Lung (tissue), 17 donors: ENCODE measurements at places on chromosomes 7 and 10.

GRCh38 chr10:81280497-81281479 lies 594.2 kb upstream of the NRG3 start:
- DNase-seq = no peak

GRCh38 chr7:137717045-137717444 lies 129.7 kb downstream of the DGKI start:
- no peak for DNase-seq

- DNase-seq = peak; percentile 67
Measured at GRCh38 chr7:99372275-99373090, 2.0 kb upstream of the ARPC1B start.

DNA sequence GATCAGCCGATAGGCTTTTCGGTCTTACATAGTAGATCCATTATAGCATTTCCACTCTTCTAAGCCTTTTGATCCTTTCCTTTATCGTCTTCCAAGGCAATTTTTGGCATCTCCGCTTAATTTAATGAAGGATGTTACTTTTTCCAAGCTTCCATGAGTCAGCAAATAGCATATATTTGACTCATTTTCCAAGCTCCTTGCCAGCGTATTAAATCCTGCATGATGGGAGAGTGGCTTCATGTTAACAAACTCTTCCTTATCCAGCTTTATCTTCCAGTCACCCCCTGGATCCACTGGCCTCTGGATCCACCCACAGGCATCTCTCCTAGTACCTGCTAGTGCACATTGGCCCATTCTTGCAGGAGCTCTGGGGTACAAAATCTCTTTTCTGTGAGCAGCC lies 13.0 kb downstream of the OR9A2 start:
- peak; percentile 53 for DNase-seq

DNA sequence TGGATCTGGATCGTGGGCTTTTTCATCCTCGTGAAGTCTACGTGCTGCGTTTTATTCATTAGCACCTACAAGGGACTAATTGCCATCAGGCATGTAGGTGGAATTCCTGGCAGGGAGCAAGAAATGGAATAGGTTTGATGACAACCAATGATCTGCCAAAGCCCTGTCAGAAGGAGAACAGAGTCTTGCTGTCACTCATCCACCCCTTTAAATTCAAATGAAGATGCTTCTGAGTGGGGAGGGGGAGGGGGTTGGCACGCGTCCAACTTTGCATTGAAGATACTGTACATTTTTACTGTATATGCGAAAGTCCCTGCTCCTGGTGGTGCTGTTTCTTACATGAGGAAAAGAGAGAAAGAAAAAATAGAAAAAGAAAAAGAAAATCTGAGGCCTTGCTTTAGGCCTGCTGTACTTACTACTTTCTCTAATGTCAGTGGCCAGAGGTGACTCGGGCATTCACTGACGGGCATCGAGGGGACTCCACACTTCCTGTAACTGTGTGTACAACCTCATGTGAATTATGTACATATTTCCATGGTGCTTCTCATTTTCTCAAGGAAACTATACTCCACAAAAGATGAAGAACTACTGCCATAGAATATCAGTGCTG lies 569.1 kb downstream of the INHBA start:
- DNase-seq = no peak

DNA sequence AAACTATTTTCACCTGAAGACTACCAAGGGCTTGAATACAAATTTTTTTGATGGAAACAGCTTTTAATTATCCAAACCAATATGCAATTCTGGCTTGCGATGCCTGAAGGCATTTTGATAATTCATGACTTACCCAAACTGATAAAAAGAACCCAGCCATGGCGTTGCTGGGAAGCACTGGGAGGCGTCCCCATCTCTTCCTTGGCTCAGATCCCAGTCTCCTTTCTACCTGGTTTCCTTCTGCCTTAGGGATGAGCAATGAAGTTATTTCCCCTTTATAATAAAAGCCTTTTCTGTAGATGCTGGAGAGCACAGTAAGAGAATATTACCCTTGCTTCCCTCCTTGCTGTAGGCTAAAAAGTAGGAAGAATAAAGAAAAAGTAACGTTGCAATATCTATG lies 129.1 kb upstream of the ANK3 start:
- DNase-seq = no peak

- DNase-seq = no peak
Measured at GRCh38 chr10:34889004-34889869, 74.1 kb upstream of the PARD3 start.

- DNase-seq = no peak
Measured at GRCh38 chr10:129323879-129324278, 143.2 kb upstream of the MGMT start.

- DNase-seq = peak; percentile 74
Measured at GRCh38 chr7:81064426-81064825, 145.6 kb upstream of the SEMA3C start.

DNA sequence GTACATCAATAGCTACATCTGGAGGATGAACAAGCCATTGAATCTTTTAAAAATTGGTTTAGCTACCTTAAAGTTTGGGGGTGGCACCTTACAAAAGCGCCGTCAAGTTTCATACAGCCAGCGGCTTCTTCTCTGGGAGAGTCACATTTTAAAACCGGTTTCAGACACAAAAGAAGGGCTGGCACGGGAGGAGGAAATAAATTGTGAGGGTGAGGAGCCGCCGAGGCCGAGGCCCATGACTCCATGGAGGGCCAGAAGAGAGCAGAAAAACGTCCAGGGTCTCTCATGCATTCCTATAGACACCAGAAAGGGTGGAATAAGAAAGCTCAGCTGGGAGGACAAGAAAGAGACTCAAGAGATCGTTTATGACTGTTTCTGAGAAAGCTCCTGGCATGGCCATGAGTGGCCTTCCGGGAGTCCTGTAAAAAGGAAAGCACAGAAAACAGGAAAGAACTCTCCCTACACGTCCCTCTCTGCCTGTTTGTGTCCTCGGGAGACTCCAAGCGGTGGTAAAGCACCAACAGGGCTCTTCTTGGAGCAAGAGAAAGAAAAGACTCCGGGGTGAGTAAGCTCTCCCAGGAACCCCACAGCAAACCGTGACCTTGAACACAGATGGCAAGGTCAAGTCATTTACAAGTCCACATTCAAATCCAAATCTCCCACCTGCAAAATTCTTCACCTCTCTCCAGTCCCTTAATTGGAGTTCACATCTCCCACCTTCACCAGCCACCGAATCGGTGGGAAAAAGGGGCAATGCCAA lies 1.8 kb downstream of the FRAT2 start:
- DNase-seq = peak; percentile 69

DNA sequence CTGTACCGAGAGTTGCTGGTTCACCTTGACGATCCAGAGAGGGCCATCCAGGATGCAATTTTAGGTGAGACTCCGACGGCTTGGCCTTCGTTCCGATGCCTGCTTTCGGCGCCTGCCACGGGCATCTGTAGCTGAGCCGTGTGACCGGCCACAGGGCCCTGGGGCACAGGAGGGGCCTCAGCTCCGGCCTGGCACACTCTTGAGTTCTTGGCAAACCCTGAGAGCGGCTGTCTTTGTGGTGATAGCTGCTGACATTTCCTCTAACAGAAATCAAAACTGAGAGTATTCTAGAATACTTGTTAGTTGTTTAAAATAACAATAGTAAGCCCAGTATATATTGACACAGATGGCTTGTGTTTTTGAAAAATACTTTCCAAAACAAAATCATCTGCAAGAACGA lies 52.2 kb upstream of the SUN1 start:
- DNase-seq = no peak

- no peak for DNase-seq
Measured at GRCh38 chr7:148750442-148751355, 52.0 kb downstream of the CUL1 start.

DNA sequence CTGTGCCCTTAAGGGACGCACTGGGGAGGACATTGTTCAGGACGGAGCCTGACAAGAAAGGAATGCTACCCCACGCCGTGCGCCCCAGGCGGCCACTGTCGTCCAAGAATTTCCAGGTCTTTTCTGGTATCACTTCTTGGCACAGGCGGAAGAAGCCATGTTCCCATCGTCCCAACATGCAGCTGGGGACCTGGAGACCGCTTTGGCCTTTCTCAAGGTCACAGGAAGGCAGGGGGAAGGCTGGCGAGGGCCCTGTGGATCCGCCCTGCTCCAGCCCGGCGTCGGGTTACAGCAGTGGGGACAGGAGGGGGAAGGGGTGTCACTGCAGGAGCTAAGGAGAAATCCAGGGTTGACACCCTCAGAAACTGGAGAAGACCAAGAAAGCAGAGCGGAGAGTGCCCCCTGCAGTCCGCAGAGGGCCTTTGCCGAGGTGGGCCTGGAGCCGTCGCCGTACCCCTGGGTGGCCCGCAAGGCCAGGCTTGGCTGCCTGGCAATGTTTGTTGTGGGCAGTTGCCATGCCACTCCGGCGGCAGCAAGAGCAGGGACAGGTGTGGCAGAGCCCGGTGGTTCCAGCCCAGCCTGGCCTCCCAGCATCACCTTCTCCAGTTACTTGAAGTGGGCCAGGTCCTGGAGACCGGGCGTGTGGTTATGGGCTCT lies 104.1 kb downstream of the LHPP start:
- peak; percentile 28 for DNase-seq

GRCh38 chr10:59655309-59655708 lies 54.3 kb downstream of the SLC16A9 start:
- DNase-seq = no peak

DNA sequence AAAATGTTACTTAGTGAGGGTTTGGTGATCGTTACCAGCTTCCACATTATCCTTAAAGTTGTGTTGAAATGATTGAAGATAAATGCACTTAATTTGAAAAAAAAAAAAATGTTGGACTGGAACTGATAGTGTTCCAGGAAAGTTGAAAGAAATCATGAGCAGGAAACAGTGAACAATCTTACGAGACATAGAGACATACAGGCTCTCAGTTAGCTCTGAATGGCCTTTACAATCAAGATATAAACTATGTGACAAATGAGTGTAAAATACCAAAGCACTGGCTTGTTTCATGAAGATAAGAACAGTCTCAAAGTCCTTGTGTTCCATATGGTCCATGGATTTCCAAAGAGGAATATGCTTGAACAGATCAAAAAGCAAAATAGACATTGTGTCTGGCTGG lies 430.1 kb upstream of the ETV1 start:
- DNase-seq = no peak

DNA sequence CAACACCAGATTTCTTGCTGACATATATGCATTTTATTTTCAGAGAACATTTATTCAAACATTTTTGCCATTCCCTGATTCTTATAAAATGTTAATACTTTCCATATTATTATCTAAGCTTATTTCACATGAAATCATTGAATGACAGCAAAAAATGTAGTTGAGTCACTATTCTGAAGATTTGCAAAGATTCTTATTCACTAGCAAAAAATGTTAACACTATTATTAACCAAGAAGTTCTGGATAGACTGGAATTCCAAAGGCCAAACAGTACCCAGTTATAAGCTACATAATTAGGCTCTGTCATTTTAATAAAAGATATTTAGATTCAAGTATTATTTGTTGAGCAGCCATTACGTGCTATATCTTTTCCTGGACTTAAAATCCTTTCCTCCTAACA lies 4.3 kb downstream of the GSTO2 start:
- no peak for DNase-seq

DNA sequence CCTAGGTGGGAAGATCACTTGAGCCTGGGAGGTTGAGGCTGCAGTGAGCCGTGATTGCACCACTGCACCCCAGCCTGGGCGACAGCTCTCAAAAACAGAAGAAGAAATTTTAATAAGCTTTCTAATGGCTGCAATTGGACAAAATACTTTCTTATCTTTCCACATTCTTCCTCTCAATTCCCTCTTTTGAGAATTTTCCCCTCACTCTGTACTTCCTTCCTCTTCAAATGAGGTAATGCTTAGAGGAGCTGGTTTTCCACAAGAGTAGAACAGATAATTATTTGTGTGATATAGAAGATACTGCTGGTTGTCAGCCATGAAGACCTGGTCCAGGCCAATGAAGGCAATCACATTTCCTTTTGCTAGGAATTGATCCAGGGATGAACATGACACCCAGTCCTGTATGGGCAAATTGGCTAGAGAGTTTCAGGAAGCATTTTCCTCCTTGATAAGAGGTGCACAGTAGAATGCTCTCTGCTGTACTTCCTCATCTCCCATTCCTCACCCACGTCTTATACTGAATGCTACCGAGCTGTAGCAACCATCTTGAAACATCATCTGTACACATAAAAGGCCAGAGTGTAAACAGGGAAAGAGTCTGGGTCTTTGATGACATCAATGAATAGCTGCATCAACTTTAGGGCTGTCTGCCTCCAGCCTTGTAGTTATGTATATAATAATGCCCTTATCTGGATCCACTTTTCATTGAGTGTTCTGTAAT lies 103.9 kb downstream of the CDK6 start:
- DNase-seq = no peak

GRCh38 chr7:150003304-150003810 lies 129.6 kb downstream of the ATP6V0E2 start:
- no peak for DNase-seq

- peak; percentile 39 for DNase-seq
Measured at GRCh38 chr10:71623098-71623985, 96.2 kb downstream of the C10orf105 start.
